ENCODE measurements at places on chromosomes 13 and 19.

- DNase-seq: no peak
Measured at GRCh38 chr19:7925171-7925851, 624 bp downstream of the CTXN1 start.

- no peak for DNase-seq
Measured at GRCh38 chr13:85486663-85487062, 312.6 kb downstream of the SLITRK6 start.

GRCh38 chr19:10420444-10421239 is at the start of gene PDE4A:
Gene PDE4A (plus strand): TSS chr19:10420538. CDS start chr19:10420765, 227 bp downstream.
- DNase-seq: no peak

DNA sequence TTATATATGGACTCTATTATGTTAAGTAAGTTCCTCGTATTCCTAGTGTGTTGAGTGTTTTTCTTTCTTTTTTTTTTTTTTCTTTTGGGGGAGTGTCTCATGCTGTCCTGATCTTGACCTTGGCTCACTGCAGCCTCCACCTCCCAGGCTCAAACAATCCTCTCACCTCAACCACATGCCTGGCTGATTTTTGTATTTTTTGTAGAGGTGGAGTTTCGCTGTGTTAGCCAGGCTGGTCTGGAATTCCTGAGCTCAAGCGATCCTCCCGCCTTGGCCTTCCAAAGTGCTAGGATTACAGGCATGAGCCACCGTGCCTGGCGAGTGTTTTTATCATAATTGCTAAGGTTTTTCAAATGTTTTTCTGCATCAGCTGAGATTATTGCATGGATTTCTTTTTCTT is 10.7 kb upstream of the ZNF480 start:
- no peak for DNase-seq

GRCh38 chr19:39563408-39563807 is 23.4 kb upstream of the EID2 start:
- DNase-seq: peak; percentile 37

DNA sequence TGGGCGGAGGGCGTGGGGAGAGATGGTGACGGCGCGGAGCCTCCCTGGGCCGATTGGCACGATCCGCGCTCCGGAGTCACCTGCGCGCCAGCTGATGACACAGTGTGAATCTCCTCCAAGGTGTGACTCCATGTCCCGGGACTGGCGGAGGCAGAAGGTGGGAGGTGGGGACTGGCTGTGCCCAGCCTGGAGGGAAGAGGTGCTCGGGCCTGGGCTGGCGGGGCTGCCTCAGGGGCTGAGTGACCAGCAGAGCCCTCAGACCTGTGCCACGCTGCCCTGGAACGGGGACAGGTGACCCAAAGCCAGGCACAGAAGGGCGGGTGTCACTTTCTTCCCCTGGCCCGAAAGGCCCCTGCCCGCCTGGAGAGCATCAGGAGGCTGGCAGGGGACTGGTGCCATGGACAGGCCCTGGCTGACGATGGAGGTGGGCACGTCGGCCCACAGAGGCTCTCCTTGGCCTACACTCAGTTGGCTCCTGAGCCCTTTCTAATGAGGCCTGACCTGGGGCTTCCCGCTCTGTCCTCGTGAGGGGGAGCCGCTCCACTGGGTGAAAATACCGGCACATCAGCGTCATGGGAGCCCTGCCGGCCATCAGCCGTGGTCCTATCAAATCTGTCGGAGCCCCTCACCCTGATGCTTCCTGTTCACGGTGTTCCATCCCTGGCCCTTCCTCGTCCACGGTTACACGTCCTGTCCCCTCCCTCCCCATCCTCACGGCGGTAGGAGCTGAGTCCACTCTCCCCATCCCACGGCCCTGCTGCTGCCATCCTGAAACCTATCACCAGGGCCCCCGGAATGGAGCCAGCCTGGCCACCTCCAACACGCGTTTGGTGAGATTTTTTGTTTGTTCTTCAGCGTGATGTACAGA is 75.6 kb downstream of the SPACA7 start:
- no peak for DNase-seq

DNA sequence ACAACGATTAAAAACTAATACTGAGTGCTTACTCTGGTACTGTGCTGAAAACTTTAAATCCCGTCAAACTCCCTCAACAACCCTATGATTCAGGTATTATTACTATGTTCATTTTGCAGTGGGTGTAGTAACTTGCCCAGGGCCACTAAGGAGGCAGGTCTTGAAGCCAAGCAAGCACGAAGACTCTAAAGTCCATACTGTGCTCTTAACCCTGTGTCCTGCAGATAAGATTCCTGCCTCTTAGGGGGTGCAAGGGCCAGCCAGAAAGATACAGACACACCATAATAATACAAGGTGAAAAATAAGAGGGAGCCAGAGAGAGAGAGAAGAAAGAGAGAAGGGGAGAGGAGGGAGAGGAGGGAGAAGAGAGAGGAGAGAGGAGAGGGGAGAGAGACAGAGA is 95.5 kb downstream of the CDADC1 start:
- DNase-seq: no peak

DNA sequence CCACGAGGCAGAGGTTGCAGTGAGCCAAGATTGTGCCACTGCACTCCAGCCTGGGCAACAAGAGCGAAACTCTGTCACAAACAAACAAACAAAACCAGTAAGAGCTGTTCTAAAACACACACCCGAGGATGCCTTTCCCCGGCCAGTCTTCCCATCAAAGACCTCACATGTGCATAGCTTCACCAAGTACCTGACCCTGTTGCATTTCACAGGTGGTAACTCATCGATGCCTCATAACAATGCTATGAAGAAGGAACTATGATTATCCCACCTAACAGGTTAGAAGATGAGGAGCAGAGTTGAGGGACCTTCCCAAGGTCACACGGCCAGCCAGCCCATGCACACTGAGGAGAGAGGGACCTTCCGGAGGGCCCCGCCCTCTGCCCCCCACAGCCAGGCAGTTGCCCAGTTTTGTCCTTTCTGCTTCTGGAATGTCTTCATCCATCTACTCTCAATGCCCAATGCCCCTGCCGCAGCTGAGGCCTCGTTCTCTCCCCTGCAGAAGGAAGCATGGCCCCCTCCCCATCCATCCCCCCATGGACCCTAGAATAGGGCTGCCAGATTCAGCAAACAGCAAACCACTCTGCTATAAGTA is 16.8 kb upstream of the LENG8 start:
- peak; percentile 82 for DNase-seq

Measured in epithelial cell of prostate (primary cell).